ENCODE measurements at places on chromosomes 12 and 14. TPM values are rescaled to one million over a fixed set of nuclear protein-coding genes. Genes with fewer than 3 reads are reported as not detected.

KLRK1 gene
- not detected for total RNA-seq

TSPAN8 gene
- not detected for total RNA-seq

FOXN4 gene
- not detected for total RNA-seq

KERA gene
- 72.5 TPM for total RNA-seq

CD69 gene
- total RNA-seq, result 0.25 TPM

FAM161B gene
- 0.66 TPM for total RNA-seq

APOF gene
- total RNA-seq, result not detected

DTX3 gene
- 187 TPM for total RNA-seq

BRMS1L gene
- total RNA-seq, result 3.7 TPM

CINP gene
- 50.8 TPM for total RNA-seq

DPPA3 gene
- total RNA-seq, result not detected

RNASE7 gene
- total RNA-seq, result not detected

LRIG3 gene
- 51.8 TPM for total RNA-seq

NTS gene
- total RNA-seq, result not detected

MLF2 gene
- 171 TPM for total RNA-seq

RHEBL1 gene
- total RNA-seq, result 0.34 TPM

RASSF9 gene
- total RNA-seq, result not detected

FANCM gene
- total RNA-seq, result 8.1 TPM

B4GALNT3 gene
- not detected for total RNA-seq

CCDC177 gene
- not detected for total RNA-seq

MEG3 gene
- 39.1 TPM for total RNA-seq

SLC11A2 gene
- total RNA-seq, result 19.6 TPM

KRT6A gene
- total RNA-seq, result not detected

GZMB gene
- total RNA-seq, result 0.26 TPM

MYF6 gene
- not detected for total RNA-seq

STON2 gene
- total RNA-seq, result 0.08 TPM

ATXN3 gene
- 10.4 TPM for total RNA-seq

OR4N5 gene
- not detected for total RNA-seq

EEA1 gene
- 49.8 TPM for total RNA-seq

GYS2 gene
- not detected for total RNA-seq

TAS2R43 gene
- 0.29 TPM for total RNA-seq

TAC3 gene
- not detected for total RNA-seq

GSC gene
- 12.1 TPM for total RNA-seq

TMEM229B gene
- total RNA-seq, result 0.71 TPM

KRT78 gene
- total RNA-seq, result 0.21 TPM

SNAPC1 gene
- 21.4 TPM for total RNA-seq

AQP6 gene
- not detected for total RNA-seq

KCNC2 gene
- total RNA-seq, result not detected

DEPDC4 gene
- total RNA-seq, result 1.9 TPM

EML1 gene
- total RNA-seq, result 94.7 TPM

HCAR2 gene
- total RNA-seq, result not detected

IFT43 gene
- total RNA-seq, result 20.5 TPM

RNASE1 gene
- not detected for total RNA-seq

MSRB3 gene
- 47.2 TPM for total RNA-seq

Data from SJSA1 (cell line).